Stimulated activated CD4-positive, alpha-beta T cell treated with anti-CD3 and anti-CD28 coated beads, Interleukin-2, amount 100 ng/mL, for 48 hours (primary cell): ENCODE measurements at places on chromosomes 3 and 15.

- no peak for DNase-seq
Measured at GRCh38 chr3:150825192-150825915, 62.4 kb upstream of the SIAH2 start.

- DNase-seq: no peak
Measured at GRCh38 chr3:136464502-136464901, 214.4 kb downstream of the PCCB start.

- no peak for DNase-seq
Measured at GRCh38 chr3:37040231-37040630, 46.9 kb downstream of the MLH1 start.

GRCh38 chr3:147395899-147396711 lies 10.2 kb downstream of the ZIC4 start:
- no peak for DNase-seq

DNA sequence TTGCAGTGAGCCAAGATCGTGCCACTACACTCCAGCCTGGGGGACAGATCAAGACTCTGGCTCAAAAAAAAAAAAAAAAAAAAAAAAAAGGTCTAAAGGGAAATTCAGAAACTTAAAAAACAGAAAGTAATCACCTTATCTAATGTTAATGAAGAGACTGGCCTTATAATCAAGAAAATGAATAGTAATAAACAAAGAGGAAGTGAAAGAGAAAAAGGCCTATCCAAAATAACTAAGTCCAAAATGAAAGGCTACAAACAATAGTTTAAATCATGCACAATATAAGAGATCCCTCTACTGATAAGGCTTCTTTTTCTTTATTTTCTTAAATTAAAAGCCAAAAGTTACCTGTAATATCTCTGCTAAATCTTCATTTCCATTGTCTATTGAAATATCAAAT lies 37.1 kb upstream of the HDC start:
- no peak for DNase-seq

- DNase-seq: no peak
Measured at GRCh38 chr3:52777127-52777958, at the start of gene ITIH1. ITIH1 (plus strand) TSS chr3:52777599; CDS start chr3:52777616, 17 bp downstream.

DNA sequence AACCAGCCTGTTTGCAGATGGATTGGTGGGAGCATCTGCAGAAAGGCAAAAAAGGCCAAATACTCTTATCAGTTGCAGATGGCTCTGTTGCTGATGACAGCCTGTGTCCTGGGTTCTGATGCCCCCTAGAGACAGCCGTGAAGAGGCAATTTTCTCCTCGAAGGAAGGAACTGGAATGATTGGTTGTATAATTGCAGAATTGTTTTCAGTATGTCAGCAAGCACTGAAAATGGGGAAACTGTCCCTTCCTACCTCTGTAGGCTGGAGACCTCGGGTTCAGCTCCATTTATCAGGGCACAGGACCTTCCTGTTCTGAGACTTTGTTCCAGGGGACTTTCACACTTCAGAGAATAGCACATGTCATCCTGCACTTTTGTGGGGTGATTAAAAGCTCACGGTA lies 103.0 kb downstream of the PGPEP1L start:
- no peak for DNase-seq

DNA sequence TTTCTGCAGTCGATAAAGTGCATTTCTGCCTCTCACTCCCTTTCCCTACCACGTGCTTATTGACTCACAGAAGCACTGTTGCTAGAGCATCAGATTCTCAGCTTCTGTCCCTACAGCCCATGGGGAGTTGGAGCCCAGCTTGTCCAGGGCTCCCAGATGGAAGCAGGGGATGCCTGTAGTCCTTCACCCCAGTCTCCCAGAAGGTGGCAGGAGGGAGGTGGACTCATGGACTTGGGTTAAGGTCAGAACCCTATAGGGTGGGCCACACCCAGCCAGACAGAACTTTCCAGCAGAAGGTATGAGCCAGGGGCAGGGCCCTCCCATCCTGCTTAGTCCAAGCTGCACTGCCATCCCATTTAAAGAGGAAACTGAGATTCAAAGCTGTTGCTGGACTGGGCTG lies 33.1 kb upstream of the SEMA3F start:
- no peak for DNase-seq

GRCh38 chr15:45763170-45763869 lies 128.5 kb downstream of the SQOR start:
- DNase-seq: no peak

- no peak for DNase-seq
Measured at GRCh38 chr3:12719541-12719940, 39.5 kb downstream of the TMEM40 start.

DNA sequence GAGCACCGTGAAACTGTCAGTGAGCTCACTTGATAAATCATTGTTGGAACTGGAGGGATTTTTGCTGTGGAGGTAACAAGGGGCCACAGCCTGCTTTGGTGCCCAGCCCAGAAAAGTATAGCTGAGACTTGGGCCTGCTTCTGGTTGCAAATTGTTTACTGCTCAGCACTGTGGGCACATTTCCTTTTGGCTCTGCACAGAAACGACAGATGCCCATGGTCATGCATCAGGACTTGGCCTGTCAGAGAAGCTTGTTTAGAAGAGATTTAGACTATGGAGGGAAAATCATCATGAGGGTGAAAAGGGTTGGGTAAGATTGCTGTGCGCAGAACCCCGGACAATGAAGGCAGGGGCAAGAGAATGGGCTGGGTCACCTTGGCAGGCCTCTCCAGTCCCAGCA lies 286.1 kb upstream of the CTNNB1 start:
- no peak for DNase-seq

GRCh38 chr3:152589644-152590043 lies 245.3 kb upstream of the P2RY1 start:
- DNase-seq: no peak

- DNase-seq: no peak
Measured at GRCh38 chr3:17301271-17301670, 416.5 kb downstream of the PLCL2 start.

- no peak for DNase-seq
Measured at GRCh38 chr3:104132566-104133403, 1233.9 kb upstream of the ALCAM start.

DNA sequence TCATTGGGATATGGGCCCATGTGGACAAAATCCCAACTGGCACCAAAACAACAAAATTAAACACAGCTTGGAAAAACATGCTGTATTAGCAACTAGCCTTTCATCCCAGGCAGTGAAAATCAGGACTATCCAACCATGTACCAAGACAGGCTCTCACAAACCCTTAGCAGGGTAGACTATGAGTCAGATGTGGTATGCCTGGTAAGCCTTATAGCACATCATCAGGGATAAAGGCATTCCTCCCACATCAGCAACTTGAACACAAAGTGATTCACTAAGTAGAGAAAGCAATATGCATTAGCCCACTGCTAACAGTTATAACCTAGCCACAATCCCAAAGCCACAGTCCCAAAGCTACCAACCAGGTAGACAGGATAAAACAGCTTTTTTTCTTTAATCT lies 8.0 kb downstream of the CEP152 start:
- no peak for DNase-seq

DNA sequence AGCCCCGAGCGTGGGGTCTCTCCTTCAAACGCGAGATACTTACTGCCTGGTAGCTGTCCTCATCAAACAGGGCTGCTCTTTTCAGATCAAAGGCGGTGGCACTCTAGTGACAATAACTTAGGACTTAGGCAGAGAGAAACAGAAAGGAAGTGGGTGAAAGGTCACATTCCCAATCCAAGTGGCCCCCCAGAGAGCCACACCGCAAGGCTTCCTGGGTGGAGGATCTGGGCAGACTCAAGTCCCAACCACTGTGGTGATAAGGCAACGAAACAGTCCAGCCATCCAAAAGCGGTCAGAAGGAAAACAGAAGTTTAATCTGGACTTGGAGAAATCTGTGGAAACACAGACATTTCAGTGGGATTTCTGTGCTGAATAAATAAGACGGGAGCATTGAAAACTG lies 227.2 kb downstream of the ADAMTS17 start:
- DNase-seq: no peak

DNA sequence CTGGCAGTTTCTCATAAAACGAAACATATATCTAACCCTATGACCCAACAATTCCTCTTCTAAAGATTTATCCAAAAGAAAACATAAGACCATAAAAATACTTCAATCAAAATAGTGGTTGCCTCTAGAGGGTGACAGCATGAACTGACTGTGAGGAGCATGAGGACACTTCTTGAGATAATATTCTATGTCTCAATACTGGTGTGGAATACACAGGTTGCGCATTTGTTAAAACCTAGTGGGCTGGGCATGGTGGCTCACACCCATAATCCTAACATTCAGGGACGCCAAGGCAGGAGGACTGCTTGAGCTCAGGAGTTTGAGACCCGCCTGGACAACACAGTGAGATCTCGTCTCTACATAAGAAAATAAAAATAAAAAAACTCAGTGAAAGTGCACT lies 57.3 kb downstream of the HERC1 start:
- no peak for DNase-seq

- DNase-seq: no peak
Measured at GRCh38 chr3:29899021-29899420, 618.1 kb downstream of the RBMS3 start.

DNA sequence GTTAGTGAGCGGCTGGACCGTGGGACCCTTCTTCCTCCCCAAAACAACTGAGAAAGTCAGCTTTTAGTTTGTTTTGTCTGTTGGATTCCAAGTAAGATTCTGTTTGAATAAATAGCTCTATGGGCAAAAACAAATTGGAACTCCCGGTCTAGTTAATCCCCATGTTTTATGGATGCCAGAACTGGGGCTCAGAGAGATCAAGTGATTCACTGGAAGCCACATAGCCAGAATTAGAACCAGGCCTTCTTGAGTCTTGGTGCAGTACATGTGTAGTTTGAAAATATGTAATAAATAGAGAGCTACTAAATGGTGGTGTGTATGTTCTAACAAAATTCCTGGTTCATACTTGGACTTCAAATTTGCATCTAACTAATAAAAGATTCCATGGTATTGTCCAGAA lies 29.3 kb upstream of the POLR2M start:
- DNase-seq: no peak

DNA sequence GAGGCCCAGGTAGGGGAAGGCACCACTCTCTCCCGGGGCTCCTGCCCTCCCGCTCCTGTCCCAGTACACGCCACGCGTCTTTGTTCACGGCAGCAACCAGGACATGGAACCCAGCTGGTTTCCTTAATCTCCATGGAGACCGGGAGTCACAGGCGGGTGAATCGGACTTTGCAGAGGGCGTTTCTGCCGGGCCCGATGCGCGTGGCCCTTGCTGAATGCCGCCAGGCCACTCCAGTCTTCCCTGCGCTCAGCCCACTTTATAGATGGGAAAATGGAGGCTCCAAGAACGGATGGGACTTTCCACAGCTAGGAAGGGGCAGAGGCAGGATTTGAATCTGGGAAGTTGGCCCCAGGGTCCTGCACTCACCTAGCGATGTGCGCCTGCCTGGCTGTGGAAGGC lies 7.4 kb downstream of the PLXND1 start:
- no peak for DNase-seq

- DNase-seq: no peak
Measured at GRCh38 chr3:47419083-47420043, 38.5 kb downstream of the PTPN23 start.

DNA sequence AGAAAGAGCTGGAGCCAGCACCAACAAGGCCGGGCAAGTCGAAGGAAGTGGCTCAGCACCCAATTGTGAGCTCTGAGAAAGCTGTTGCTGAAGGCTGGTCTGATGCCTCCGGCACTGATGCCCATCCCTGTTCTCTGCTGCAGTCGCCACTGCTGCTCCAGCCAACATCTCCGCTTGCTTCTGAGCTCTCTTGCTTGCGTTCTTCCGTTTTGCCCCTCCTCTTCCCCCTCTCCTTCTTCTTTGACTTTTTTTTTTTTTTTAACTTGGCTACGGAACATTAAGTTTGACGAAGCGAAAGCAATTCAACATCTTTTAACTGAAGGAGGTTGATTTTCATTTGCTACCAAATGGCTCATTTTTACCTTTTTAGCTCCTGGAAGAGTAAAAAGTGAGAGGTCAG lies 442.9 kb downstream of the MCTP2 start:
- DNase-seq: no peak

- DNase-seq: no peak
Measured at GRCh38 chr3:181881749-181882148, 170.0 kb downstream of the SOX2 start.
